ENCODE measurements at places on chromosomes 1 and 21.

- no peak for DNase-seq
Observed at GRCh38 chr1:99268021-99268420, 3.7 kb downstream of the PLPPR4 start.

- no peak for DNase-seq
Observed at GRCh38 chr1:29325675-29326074, 89.4 kb downstream of the PTPRU start.

DNA sequence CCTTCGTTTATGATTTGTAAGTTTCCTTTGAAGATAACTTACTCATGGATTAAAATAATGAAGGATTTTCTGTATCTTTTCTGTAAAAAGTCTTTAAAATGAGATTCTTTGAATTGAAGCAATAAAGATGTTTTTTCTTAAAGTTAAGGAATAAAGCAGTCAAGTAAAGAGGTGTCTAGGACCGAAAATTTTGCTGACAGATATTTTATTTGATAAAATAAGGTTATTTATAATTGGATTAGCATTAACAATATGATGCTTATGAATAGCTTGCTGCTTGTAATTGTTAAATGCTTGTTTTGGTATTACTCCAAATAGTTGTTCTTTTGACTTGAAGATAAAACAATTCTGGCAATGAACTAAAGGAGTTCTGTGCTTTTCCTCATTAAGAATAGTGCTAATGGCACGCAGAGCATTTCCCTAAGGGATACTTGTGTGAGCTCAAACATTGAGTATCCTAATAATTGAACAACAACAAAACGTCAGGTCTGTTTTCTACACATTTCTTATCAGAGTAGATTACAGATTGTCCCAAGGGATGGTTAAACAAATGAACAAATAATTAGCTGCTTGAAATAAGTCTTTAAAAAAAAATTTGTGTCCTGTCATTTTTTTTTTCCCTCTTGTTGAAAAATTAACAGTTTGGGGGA, 16.6 kb downstream of the TSNAX start:
- no peak for DNase-seq

DNA sequence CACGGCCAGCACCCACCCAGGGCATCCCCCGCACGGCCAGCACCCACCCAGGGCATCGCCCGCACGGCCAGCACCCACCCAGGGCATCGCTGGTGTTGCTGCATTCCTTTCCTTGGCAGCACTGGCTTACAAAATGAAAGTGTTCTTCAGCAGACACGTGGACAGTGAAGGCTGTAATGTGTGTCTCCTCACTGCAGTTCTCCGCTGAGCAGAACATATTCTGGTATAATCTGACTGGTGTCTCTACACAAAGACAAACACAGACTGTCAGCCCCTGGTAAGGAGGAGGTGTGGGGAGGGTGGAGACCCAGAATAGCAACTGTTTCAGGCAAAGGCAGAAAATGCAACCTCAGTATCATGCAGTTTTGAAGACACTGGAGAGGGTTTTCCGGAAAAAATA, 7.3 kb downstream of the LYPD8 start:
- no peak for DNase-seq

GRCh38 chr1:165143437-165144065, 213.0 kb downstream of the LMX1A start:
- no peak for DNase-seq

DNA sequence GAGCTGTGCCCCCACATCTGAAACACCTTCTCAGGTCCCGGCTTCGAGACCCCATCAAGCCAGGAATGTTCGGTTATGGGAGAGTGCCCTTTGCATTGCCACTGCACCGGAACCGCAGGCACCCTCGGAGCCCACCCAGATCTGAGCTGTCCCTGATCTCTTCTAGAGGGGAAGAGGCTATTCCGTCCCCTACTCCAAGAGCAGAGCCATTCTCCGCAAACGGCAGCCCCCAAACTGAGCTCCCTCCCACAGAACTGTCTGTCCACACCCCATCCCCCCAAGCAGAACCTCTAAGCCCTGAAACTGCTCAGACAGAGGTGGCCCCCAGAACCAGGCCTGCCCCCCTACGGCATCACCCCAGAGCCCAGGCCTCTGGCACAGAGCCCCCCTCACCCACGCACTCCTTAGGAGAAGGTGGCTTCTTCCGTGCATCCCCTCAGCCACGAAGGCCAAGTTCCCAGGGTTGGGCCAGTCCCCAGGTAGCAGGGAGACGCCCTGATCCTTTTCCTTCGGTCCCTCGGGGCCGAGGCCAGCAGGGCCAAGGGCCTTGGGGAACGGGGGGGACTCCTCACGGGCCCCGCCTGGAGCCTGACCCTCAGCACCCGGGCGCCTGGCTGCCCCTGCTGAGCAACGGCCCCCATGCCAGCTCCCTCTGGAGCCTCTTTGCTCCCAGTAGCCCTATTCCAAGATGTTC, 4.3 kb downstream of the ADAMTSL4 start:
- no peak for DNase-seq

DNA sequence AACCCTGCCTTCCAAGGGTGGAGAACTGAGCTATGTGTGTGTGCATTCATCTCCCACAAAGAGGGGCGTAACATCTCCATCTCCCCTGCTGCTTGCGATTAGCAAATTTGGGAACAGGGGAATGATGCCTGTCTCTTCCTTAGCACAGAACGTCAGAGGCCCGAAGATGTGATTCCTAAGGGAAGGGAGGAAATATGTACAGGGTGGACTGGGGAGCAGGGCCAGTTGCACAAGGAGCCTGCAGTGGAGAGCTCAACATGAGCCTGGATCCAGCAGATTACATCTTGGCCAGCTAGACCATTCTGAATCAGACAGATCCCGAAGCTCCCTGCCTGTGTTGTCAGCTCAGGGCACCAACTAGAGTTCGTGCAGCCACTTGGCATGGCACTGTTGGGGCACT, 118.1 kb downstream of the NGF start:
- DNase-seq = no peak

GRCh38 chr1:231923491-231924041, 297.0 kb downstream of the DISC1 start:
- no peak for DNase-seq

GRCh38 chr1:4085546-4085945, 185.5 kb upstream of the C1orf174 start:
- no peak for DNase-seq

- no peak for DNase-seq
Observed at GRCh38 chr21:41242238-41242829, 74.3 kb upstream of the FAM3B start.

Measured in stimulated activated CD4-positive, alpha-beta T cell treated with anti-CD3 and anti-CD28 coated beads, Interleukin-2, amount 100 ng/mL, for 4 hours (primary cell).